ENCODE measurements at places on chromosomes 7 and 10. TPM values are rescaled to one million over a fixed set of nuclear protein-coding genes. Genes with fewer than 3 reads are reported as not detected.

CBX3 gene
- 90.0 TPM for total RNA-seq

ATOH7 gene
- total RNA-seq = not detected

OPN1SW gene
- not detected for total RNA-seq

CHST3 gene
- total RNA-seq = 13.8 TPM

CACNA2D1 gene
- 58.5 TPM for total RNA-seq

DYNC1I1 gene
- total RNA-seq = 4.6 TPM

MDFIC gene
- 128 TPM for total RNA-seq

SLC18A2 gene
- total RNA-seq = 0.51 TPM

NOD1 gene
- total RNA-seq = 17.6 TPM

PRSS2 gene
- not detected for total RNA-seq

MRM2 gene
- total RNA-seq = 12.2 TPM

PRKG1 gene
- total RNA-seq = 17.2 TPM

CNPY1 gene
- not detected for total RNA-seq

SERPINE1 gene
- 8.0 TPM for total RNA-seq

STOX1 gene
- total RNA-seq = 32.2 TPM

NPFFR1 gene
- not detected for total RNA-seq

BLNK gene
- total RNA-seq = 6.0 TPM

WNT8B gene
- total RNA-seq = not detected

TSPAN12 gene
- 9.5 TPM for total RNA-seq

CDHR1 gene
- total RNA-seq = not detected

COBL gene
- 0.51 TPM for total RNA-seq

EGR2 gene
- 5.6 TPM for total RNA-seq

IGFBP3 gene
- 1,271 TPM for total RNA-seq

TOMM7 gene
- total RNA-seq = 241 TPM

MYL10 gene
- not detected for total RNA-seq

USP6NL gene
- total RNA-seq = 24.3 TPM

ANLN gene
- total RNA-seq = 6.8 TPM

CC2D2B gene
- 2.1 TPM for total RNA-seq

AZGP1 gene
- total RNA-seq = 61.5 TPM

SH3PXD2A gene
- 22.6 TPM for total RNA-seq

NANOS1 gene
- 9.3 TPM for total RNA-seq

GLI3 gene
- 11.6 TPM for total RNA-seq

NRAP gene
- total RNA-seq = not detected

PLXNA4 gene
- total RNA-seq = 63.1 TPM

SLIT1 gene
- 0.44 TPM for total RNA-seq

MMD2 gene
- not detected for total RNA-seq

All from subcutaneous adipose tissue (tissue), 4 donors.